DMS 273 treated with DMSO at 0.1 percent for 48 hours (cell line): ENCODE measurements at places on chromosomes 6 and 20.
A peak's percentile ranks its signal among the peaks of the same experiment; 100 is the strongest.

DNA sequence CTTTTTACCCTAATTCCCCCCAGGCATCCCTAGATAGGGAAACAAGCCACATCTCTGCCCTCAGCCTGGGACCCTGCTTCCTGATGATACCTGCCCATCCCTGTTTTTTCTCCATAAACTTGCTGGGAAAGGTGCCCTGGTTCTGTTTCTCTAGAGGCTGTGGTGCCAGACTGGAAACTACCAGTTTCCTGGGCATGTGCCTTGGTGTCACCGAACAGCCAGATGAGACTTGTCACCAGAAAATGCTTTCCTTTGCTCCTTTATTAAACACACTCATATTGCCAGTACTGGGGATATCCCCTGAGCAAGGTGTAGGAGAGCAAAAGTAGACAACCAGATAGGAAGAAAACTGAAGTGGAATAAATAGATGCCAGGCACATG is 16.8 kb downstream of the SRSF3 start:
- DNase-seq, result no peak

GRCh38 chr20:48844996-48845395 is 17.2 kb upstream of the PREX1 start:
- DNase-seq, result no peak

DNA sequence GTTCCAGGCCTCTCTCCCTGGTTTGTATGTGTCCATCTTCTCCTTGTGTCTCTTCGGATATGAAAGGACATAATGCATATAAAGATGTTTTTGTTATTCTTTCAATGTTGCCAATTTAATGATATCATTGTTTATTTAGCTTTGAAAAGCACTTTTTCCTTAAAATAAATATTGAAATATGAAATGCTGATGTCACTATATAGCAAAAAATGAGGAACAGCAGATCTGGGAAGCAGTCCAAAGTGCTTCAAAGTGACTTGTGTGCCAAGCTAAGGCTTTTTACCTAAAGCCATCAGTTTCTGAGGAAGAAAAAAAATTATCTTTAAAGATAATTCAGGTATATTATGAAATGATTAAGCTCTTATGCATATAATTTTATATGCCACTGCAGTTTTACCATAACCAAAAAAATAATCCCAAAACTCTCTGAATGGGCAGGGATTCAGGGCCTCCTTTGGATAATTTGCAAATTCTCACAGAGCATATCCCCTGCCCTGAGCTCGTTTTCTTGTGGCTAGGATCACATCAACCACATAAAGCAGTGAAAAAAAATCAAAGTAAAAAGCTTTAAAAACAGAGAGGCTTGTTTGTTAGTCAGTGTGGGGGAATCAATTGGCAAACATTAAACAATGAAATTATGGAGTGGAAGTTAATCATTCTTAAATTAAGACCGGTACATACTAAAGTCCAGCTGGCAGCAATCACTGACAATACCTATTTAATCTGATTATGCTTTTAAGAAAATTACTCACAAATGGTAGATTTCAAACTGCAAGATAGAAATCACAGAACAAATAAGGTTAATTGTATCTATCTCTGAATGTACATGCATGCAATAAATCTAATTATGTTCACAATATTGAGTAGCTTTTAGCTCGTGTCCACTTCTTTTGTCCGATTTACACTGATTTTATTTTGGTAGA is 1027.9 kb upstream of the ADGRB3 start:
- no peak for DNase-seq

- DNase-seq, result no peak
Measured at GRCh38 chr6:37858363-37858762, 38.8 kb downstream of the ZFAND3 start.

GRCh38 chr6:22737331-22737730 is 168.0 kb downstream of the HDGFL1 start:
- DNase-seq, result peak; percentile 1

DNA sequence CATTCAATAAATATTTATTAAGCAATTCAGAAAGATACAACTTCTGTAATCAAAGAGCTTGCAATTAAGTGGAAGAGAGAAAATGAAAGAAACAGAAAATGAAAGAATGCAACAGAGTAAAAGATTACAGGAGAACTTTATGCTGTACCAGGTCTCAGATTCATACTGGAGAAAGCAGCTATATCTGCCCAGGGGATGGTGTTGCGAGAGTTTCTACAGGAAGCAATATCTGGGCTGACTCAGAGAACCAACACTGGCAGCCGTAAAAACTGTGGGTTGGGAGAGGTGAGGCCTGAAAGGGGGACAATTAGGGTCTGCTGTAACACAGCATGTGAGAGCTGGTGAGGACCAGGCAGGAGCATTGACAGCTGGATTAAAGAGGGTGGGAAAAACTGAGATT is 256.7 kb upstream of the TCF21 start:
- no peak for DNase-seq

DNA sequence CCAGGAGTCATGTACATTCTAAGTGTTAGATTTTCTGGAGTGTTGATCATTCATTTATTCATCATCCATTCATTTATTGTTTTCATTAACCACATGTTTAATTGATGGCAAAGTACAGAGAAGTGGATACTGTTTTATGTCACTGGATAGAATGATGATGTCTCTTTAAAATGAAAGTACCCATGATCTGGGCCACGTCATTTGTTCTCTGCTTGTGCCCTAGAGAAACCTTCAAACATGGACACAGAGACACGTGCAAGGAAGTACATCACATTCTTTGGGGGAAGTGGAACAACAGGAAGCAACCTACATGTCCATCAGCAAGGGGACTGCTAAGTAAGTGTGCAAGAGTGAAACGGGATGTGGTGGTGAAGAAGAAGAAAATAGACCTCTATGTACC is 75.8 kb upstream of the TSHZ2 start:
- no peak for DNase-seq

DNA sequence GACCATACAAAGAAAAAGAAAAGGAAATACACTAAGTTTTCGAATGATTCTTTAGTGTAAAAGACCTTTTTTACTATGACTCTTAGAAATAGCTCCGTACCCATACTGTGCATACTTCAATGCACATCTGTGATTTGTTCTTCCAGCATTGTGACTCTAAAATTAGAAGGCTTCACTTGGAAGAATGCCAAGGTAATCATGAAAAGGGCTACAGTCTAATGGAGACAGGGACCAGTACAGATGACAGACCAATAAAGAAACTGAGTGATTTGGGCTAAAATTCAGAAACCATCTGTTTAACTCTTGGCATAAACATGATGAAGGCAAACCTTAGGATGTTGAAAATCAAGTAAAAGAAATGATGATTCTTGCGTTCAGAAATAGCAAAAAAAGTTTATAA is 46.3 kb downstream of the CYP39A1 start:
- DNase-seq, result no peak

- no peak for DNase-seq
Measured at GRCh38 chr6:484086-484745, 92.7 kb downstream of the IRF4 start.

DNA sequence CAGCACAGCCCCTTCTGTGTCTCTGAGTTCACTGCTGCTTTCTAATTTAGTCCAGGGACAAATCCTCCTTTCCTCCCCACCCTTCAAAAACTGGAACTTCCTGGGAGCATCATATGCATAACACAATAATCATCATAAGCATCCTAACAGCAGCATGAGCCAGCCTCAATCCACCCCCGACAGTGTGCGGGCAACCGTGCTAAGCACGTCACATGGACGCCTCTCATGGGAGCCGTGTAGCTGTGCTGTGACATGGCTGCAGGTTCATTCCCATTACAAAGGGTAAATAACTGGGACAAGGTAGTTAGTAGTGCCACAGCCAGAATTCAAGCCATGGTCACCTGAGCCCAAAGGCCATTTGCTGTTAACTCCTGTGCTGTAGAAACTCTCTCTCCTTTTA is 24.5 kb upstream of the ULBP3 start:
- DNase-seq, result no peak

- DNase-seq, result no peak
Measured at GRCh38 chr20:60884277-60884676, 367.8 kb upstream of the CDH4 start.

DNA sequence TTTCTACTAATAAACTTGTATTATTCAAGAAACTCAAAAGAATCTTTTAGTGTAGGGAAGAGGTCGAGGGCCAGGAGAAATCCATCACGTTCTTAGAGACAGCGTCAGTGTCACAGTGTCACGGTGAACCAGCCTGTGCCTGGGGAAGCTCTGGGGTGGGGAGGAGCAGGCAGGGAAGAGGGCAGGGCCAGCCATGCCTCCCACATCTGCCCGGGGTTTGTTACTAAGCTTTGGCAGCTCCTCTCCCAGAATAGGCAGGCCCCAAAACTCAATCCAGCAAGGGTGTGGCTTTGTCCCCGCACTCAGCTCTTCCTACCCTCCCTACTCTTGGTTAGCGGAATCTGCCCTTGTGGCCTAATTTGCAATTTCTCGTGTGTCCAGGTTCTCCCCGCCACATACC is 72.9 kb downstream of the TCP11 start:
- no peak for DNase-seq

DNA sequence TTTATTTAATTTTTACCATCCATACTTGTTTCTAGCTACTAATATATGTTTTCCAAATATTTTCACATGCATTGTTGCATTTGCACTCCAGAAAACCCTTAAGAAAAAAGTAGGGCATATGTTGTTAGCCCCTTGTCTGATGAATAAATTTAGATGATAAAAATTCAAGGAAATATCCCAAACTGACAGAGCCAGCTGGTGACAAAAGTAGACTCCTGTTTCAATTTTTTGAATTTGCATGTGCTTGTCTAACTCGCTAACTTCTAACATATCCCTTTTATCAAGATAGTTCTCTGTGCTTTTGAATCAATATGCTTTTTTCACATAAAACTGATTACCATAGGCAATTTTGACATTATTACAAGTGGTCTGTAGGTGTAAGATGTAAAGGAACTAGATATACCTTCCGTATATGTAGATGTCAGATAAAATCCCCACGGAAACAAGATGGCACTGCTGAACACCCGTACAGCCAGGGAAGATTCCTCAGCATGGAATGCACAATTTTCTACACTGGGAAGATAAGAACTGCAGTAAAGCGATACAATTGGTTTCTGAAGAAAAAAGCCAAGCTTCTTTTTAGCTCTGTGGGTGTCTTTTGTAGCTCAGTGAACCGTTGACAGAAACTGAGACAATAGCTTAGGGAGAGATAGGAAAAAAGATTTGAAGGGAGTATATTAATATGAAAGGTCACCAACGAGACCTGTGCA is 437.6 kb upstream of the RNF217 start:
- no peak for DNase-seq

DNA sequence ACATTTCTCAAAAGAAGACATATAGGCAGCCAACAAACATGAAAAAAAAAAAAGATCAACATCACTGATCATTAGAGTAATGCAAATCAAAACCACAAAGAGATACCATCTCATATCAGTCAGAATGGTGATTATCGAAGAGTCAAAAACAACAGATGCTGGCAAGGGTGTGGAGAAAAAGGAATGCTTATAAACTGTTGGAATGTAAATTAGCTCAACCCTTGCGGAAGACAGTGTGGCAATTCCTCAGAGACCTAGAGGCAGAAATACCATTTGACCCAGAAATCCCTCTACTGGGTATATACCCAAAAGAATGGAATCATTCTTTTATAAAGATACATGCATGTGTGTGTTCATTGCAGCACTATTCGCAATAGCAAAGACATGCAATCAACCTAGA is 303.8 kb upstream of the THEMIS start:
- DNase-seq, result no peak

DNA sequence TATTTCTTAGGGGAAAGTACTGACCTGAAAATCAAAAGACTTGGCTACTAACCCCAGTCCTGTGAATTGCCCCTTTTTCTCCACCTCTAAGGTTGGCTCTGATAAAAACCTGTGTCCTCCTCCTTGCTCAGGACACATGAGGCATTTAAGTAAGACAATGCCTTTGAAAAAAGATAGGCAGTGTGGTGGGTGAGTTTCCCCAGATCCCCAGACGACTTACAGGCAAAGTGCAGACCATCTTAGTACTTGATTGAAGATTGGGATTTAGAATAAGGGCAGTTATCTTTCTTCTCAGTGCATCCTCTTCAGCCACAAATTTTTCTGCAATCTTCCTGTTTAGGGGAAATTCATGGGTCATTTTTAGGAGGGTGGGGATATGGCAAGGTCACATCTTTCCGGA is 87.8 kb downstream of the KIZ start:
- DNase-seq, result no peak
